ENCODE measurements at places on chromosomes 1 and 21.
A peak's percentile ranks its signal among the peaks of the same experiment; 100 is the strongest.

- no peak for DNase-seq
These were observed 471.7 kb upstream of the ADGRL2 start for GRCh38 chr1:81329041-81329440.

- no peak for DNase-seq
These were observed 18.2 kb downstream of the PHLDA3 start for GRCh38 chr1:201450721-201451291.

DNA sequence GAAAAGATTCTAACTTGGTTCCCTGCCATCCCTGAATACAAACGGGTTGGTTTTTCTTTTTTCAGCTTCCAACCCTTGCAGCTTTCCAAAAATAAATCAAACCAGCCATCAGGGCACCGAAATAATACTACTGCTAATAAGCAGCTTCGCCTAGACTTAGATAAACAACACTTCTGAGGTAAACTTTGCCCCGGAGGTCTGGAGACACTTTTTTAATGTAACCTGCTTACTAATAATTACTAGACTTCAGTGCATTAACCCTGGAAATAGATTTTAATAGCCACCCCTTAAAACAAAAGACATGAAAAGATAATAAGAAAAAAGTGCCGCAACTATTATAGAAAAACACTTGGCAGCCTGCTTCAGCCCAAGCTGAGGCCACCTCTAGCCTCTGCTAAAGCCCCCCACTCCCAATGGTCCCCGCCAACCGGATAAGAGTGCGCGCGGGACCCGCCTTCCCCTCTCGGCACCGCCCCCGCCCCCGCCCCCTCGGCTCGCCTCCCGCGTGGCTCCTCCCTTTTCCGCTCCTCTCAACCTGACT lies 405 bp upstream of the GADD45A start:
- peak; percentile 99 for DNase-seq

DNA sequence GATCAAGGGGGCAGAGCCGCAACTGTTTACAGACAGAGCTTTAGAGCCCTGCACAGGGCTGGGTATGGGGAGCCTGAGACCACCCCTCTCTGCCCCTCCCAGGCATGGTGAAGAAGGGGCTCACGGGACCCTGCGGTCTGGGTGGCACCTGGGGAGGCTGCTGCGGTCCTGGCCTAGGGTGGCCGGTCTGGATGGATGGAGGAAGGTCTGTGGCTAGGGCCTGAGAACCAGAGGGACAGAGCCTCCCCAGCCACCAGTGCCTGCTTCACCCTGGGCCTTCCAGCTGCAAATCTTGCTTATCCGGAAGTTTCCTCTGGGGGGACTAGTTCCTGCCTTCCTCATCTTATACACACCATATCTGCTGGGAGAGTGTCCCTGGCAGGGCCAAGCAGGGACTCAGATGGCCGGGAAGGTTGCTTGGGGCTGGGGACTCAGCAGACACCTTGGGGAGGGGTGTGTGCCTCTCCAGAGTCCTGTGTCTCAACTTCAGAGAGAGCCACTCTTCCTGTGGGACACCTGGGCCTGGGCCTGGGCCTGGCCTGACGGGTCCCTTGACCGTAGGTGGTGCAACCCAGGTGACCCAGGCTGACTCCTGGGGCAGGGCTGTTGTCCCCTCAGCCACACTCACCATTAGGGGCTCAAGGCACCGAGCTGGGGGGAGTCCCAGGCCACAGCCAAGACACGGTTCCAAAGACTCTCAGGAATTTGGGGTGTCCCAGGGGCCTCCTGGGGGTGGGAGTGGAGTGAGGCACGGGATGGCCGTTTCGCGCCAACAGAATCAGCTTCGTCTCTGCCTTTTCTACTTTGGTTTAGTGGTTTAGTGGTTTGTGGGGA lies 52.0 kb upstream of the ACTRT2 start:
- DNase-seq = no peak

DNA sequence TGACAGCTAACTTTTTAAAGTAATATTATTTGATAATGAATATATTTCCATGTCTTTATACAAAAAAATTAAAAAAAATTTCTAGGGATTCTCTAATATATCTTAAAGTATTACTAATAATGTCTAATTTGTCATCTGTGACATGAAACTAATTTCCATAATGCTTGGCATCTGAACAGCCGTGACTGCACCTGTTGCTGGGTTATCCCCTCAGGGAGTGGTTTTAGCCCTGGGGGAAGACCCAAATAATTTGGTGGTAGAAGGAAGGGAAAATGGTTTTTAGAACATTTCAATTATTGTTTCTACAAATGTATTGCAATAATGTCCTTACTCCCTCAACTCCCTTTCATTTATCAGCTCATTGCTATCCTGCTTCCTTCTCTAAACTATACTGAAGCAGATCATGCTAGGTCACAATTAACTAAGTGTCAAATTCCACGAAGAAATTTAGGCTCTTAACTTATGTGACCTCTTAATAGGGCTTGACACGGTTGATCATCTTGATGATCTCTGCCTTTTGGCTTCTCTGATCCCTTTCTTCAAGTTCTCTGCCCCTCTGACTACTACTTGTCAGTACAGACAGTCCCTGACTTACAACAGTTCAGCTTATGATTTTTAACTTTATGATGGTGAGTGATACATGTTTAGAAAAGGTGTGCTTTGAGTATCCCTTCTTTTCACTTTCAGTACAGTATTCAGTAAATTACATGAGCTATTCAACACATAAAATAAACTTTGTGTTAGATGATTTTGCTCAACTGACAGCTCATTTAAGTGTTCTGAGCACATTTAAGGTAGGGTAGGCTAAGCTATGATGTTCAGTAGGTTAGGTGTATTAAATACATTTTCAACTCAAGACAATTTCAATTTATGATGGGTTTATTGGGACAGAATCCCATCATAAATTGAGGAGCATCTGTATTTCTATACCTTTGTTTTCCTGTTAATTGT lies 26.4 kb upstream of the DPH5 start:
- DNase-seq = no peak

DNA sequence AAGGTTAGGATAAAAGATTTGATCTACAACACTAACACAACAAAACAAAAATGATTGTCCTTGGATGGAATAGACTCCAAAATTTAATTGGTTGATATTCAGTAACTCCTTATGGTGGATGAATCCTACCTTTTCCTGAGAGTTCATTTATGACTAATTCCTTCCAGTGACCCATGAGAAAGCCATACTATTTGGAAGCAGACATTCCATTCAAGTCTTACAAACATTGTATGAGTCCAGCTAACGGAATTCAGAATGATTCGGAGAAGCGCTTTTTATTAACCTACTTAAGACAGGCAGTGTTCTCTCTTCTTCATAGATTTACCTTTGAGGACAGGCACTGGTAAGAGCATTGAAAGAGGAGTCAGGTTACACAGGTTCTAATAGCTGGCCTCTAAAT lies 155.6 kb upstream of the ZNF648 start:
- DNase-seq = no peak

All from ecto neural progenitor cell (in vitro differentiated cells).